Activated CD4-positive, alpha-beta memory T cell treated with anti-CD3 and anti-CD28 coated beads for 36 hours (primary cell): ENCODE measurements at places on chromosomes 16 and 17. TPM values are rescaled to one million over a fixed set of nuclear protein-coding genes. Genes with fewer than 3 reads are reported as not detected.
A peak's percentile ranks its signal among the peaks of the same experiment; 100 is the strongest.

DNA sequence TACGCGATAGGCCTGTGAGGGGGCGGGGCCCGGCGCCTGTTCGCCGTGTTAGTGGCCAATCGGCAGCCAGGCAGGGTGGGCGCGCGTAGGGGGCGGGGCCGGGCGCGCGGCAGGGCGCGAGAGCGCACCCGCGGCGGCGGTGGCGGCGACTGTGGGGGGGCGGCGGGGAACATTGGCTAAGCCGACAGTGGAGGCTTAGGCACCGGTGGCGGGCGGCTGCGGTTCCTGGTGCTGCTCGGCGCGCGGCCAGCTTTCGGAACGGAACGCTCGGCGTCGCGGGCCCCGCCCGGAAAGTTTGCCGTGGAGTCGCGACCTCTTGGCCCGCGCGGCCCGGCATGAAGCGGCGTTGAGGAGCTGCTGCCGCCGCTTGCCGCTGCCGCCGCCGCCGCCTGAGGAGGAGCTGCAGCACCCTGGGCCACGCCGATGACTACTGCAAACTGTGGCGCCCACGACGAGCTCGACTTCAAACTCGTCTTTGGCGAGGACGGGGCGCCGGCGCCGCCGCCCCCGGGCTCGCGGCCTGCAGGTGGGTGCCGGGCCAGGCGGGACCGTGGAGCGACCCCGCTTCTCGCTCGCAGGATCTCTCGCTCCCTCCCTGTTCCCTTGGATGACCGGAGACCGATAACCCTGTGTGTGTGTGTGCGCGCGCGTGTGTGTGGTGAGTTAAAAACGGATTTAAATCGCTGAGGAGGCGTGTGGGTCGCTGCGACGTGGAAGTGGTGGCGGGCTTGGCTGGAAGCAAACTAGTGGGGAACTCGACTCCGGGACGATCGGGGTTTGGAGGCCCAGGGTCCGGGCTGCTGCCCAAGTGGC lies at the start of gene NFATC3:
Gene NFATC3, plus strand, starts transcription at position 112 of the 813 bp plus-strand sequence. Its CDS starts 312 bp downstream, at position 424.
- H3K4me1 ChIP-seq: peaks cover 62% of the 10 kb centered on the region
- peak; percentile 99 for DNase-seq
- H3K4me3 ChIP-seq: peak within 1 kb of the TSS; percentile 86
- peak within 1 kb of the TSS; percentile 98 for H3K27ac ChIP-seq

The TOX3 gene
- not detected for total RNA-seq

DNA sequence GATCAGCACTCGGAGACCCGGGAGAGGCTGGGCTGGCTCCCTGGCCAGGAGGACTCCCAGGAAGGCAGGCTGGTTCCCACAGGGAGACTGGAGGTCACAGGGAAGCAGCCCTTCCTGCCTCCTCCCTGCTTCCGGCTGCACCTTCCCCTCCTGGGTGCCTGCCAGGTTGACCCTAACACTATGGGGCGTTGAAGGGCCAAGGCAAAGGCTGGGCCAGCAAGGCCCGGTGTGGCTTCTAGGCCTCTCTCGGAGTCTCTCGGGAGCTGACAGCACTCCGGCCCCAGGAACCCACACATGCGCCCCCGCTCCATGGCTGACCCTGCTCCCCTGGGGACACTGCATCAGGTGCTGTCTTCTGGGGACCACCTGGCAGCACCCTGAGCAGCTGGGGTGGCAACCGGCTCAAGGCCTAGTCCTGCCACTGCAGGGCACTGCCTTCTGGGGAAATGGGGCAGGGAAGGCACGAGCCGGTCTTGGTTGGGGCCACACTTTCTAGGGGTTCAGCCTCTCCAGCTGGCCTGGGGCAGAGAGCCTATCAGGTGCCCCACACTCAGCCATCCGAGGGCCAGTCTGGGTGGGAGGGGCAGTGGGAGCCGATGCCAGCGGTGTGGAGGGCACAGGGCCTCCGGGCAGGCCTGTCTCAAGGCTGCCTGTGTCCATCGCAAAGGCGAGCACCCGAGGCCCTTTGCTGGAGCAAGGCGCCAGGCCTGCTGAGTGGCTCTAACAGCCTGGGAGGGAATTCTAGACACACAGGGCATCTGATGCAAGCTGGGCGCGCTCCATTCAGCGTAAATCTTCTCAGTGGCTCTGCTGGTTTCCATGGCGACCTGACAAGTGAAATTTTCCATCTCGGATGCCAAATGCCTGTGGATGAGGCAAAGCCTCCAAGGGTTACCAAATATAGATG lies 5.6 kb upstream of the MTSS2 start:
- no peak overlapping the region for H3K4me3 ChIP-seq
- peaks cover 3% of the 10 kb centered on the region for H3K27me3 ChIP-seq
- peaks cover 2% of the 10 kb centered on the region for H3K36me3 ChIP-seq
- no peaks in the 10 kb centered on the region for H3K4me1 ChIP-seq
- DNase-seq: no peak
- H3K27ac ChIP-seq: no peak overlapping the region

DNA sequence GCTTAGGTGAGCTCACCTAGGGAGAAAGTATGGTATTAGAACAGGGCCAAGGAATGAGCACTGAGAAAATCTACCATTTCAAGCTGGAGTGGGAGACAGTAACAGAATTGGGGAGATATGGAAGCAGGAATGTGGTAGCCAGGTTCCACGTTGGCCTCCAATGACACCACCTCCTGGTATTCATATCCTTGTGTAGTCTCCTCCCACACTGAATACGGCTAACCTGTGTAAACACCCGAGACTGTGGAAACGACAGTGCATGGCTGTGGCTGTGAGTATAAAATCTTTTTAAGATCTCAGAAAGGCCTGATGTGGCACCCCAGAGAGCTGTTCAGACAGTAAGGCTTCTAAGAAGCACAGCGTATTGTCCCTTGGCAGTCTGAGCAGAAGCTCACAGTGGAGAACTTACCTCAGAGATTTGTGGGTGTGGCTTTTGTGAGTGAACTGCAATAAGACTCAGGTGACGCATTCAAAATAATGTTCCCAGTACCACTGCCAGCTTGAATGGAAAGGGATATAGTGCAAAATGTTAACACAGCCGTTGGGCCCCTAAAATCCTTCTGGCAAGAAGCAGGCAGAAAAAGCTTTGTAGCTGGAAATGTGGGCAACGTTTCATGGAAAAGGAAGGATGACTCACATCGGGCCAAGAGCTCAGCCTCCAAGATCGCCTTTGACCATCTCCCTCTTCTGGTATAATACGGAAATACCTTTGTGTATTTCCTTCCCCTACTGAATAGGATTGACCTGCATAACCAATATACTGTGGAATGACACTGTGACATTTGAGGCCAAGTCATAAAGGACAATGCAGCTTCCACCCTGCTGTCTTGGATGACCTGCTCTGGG lies 14.4 kb downstream of the SDR42E1 start:
- DNase-seq: no peak
- no peak overlapping the region for H3K4me3 ChIP-seq
- H3K27ac ChIP-seq: no peak overlapping the region
- H3K27me3 ChIP-seq: no peaks in the 10 kb centered on the region

DNA sequence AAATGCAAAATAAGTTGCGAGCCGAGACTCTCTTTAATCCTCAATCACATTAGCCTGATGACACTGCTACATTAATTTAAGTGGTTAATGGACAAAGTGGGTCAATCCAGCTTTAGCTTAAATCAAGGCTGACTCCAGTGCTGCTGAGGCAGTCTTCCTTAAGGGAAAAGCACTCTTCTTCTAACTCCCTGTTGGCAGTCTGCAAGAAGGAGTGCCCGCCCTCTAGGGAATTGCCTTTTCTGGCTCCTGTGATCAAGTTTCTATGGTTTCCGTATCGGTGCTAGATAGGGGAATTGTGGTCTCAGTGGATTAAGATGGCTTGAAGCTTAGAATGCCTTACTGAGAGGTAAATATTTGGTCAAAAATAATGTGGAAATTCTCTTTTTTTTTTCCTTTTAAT lies 41.0 kb downstream of the HS3ST3B1 start:
- no peak for DNase-seq
- H3K36me3 ChIP-seq: peaks cover 18% of the 10 kb centered on the region
- H3K4me1 ChIP-seq: peaks cover 45% of the 10 kb centered on the region
- H3K27ac ChIP-seq: no peak overlapping the region
- H3K4me3 ChIP-seq: no peak overlapping the region

- no peak overlapping the region for H3K27ac ChIP-seq
- DNase-seq: no peak
- H3K36me3 ChIP-seq: peaks cover 16% of the 10 kb centered on the region
- H3K27me3 ChIP-seq: no peaks in the 10 kb centered on the region
Measured at GRCh38 chr16:14456793-14457481, 173.1 kb downstream of the PARN start.

The C17orf107 gene
- 2.5 TPM for total RNA-seq

DNA sequence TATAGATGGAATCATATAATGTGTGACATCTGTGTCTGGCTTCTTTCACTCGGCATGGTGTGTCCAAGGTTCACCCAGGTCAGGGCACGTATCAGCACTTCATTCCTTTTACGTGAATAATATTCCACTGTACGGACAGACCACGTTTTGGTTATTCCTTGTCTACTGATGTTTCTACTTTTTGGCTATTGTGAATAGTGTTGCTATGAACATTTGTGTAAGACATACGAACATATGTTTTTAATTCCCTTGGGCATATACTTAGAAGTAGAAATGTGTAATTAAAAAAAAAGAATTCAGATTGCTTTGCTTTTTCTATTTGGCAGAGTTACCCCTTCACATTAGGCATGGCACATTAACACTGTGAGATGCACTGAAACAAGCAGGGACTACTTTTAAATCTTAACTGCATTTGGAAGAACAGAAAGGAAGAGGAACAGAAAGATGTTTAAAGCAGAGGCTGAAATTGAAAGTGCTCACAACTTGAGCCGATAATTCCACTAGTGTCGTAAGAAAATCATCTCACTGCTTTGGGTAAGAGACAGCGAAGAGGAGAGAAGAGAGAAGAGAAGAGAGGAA lies 105.3 kb downstream of the VPS53 start:
- H3K27me3 ChIP-seq: no peaks in the 10 kb centered on the region
- no peak overlapping the region for H3K27ac ChIP-seq
- H3K4me1 ChIP-seq: no peaks in the 10 kb centered on the region
- DNase-seq: no peak

The CFAP97D1 gene
- not detected for total RNA-seq

The HOXB4 gene
- 2.3 TPM for total RNA-seq
